ENCODE measurements at places on chromosomes 5 and 9.

GRCh38 chr5:176632745-176633144 lies 2.3 kb downstream of the EIF4E1B start:
- no peak for DNase-seq

- DNase-seq: no peak
Measured at GRCh38 chr5:82655078-82655477, 376.9 kb upstream of the RPS23 start.

GRCh38 chr5:78574131-78574673 lies 74.4 kb downstream of the LHFPL2 start:
- no peak for DNase-seq

DNA sequence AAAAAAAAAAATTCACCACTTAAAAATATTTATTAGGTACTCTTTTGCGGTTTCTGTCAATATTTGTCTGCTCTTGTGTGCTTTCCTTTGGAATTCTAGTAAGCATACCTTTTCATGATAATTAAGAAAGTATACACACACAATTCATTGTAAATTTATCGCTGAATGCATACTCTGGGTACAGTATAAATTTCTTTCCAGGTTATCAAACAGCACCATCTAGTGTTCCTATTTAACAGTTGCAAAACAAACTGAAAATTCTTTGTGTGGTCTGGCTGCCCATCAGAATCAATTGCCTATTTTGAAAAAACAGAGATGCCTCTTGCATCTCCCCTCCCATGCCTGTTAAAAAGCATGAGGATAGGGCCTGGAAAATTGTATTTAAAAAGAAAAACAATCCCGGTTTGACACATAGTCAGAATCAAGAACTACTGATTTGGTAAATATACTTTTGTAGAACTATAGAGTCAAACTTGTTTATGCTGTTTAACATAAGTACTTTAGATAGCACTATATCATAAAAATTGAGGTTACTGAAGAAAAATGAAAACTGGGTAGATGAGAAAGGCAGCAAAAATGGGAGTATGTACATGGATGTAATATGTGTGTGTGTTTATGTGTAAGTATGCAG lies 16.2 kb downstream of the PGGT1B start:
- peak; percentile 24 for DNase-seq

- no peak for DNase-seq
Measured at GRCh38 chr5:179408611-179409010, 63.4 kb upstream of the ADAMTS2 start.

DNA sequence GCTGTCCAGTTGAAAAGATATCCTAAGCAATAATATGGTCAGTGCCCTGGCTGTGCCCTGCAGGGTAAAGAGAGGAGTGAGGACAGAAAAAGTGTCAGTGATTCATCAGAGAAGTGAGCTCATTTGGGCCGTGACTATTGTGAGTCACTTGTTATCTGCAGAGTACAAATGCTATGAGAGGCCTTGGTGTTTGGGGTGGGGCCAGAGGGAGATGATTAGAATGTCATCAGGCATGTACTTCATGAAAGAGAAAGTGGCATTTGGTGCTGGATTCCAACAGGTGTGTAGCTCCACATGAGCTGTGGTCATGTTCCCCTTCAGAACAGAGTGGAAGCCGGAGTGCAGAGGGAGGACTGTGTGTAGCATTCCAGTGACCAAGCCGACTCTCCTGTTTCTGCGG lies 174.1 kb downstream of the KDM4C start:
- DNase-seq: no peak

GRCh38 chr9:136219276-136219675 lies 14.3 kb upstream of the LHX3 start:
- no peak for DNase-seq
